ENCODE measurements at places on chromosomes 3 and 15. TPM values are rescaled to one million over a fixed set of nuclear protein-coding genes. Genes with fewer than 3 reads are reported as not detected.
A peak's percentile ranks its signal among the peaks of the same experiment; 100 is the strongest.

The SLC24A5 gene
- total RNA-seq: not detected

GRCh38 chr3:76061654-76062053, 276.3 kb upstream of the ZNF717 start:
- H3K36me3 ChIP-seq: no peaks in the 10 kb centered on the region
- no peak overlapping the region for H3K27ac ChIP-seq
- no peaks in the 10 kb centered on the region for H3K4me1 ChIP-seq
- DNase-seq: no peak

DNA sequence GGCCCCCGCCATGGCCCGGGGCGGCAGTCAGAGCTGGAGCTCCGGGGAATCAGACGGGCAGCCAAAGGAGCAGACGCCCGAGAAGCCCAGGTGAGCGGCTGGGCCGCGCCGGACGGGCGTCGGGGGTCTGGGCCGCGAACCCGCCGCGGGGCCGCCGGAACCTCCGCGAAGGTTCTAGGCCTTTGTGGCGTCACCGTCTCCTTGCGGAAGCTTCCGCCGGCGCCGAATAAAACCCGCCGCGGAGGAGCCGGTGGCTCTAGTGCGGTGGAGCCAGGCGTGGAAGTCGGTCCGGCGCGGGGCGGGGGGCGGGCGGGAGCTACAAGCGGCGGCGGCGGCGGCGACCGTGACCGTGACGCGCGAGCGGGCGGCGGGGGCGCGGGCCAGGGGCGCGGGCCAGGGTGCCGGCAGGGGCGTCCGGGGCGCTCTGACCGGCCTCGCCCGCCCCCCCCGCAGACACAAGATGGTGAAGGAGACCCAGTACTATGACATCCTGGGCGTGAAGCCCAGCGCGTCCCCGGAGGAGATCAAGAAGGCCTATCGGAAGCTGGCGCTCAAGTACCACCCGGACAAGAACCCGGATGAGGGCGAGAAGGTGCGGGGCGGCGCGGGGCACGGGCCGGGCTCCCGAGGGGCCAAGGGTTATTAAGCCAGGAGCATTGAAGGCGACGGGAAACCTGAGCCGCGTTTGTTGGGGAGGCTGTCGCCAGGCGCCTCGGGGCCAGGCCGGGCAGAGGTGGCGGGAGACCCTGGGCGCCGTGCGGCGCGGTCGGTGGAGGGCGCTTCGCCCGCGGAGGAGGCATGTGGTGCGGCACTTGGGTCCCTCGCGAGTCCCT, at the start of gene DNAJA4:
DNAJA4 (plus strand) TSS at position 259 of the 833 bp plus-strand sequence; CDS start at position 461, 202 bp downstream.
- peak; percentile 40 for DNase-seq
- peak within 1 kb of the TSS; percentile 59 for H3K4me3 ChIP-seq
- no peaks in the 10 kb centered on the region for H3K36me3 ChIP-seq
- H3K27ac ChIP-seq: peak within 1 kb of the TSS; percentile 48
- H3K27me3 ChIP-seq: no peaks in the 10 kb centered on the region

- H3K4me1 ChIP-seq: no peaks in the 10 kb centered on the region
- no peak overlapping the region for H3K27ac ChIP-seq
- H3K4me3 ChIP-seq: no peak overlapping the region
- H3K27me3 ChIP-seq: no peaks in the 10 kb centered on the region
These were observed 375.6 kb upstream of the TPRG1 start for GRCh38 chr3:188796122-188796631.

The PAK6 gene
- 5.4 TPM for total RNA-seq

GRCh38 chr3:48623851-48624547, 2.4 kb upstream of the TMEM89 start:
- H3K4me1 ChIP-seq: no peaks in the 10 kb centered on the region
- no peaks in the 10 kb centered on the region for H3K36me3 ChIP-seq
- H3K27ac ChIP-seq: no peak overlapping the region
- DNase-seq: no peak

DNA sequence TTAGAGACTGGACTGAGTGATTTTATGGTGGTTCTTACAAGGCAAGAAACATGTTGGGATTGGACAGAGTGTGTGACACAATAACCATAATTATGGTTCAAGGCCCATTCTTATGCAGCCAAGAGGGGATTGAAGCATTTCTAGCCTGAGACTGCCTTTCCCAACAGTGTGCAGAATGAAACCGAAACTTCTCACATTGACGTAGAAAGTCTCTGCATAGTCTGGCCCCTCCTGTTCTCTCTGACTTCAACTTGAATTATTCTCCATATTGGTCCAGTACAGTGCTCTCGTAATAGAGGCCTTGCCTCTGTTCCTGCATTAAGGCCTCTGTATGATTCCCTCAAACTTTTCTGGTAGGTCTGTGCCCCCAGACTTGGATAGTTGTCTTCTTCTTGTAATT, 138.3 kb downstream of the DIPK2A start:
- H3K4me3 ChIP-seq: no peak overlapping the region
- DNase-seq: no peak
- no peaks in the 10 kb centered on the region for H3K36me3 ChIP-seq
- no peak overlapping the region for H3K27ac ChIP-seq
- no peaks in the 10 kb centered on the region for H3K27me3 ChIP-seq
- no peaks in the 10 kb centered on the region for H3K4me1 ChIP-seq

GRCh38 chr3:72353236-72354128, 494.8 kb downstream of the SHQ1 start:
- DNase-seq: no peak
- H3K36me3 ChIP-seq: no peaks in the 10 kb centered on the region
- no peaks in the 10 kb centered on the region for H3K27me3 ChIP-seq
- H3K27ac ChIP-seq: no peak overlapping the region

- DNase-seq: no peak
- H3K27me3 ChIP-seq: no peaks in the 10 kb centered on the region
- H3K4me1 ChIP-seq: peaks cover 9% of the 10 kb centered on the region
- peak overlapping the region; percentile 56 for H3K27ac ChIP-seq
- no peaks in the 10 kb centered on the region for H3K36me3 ChIP-seq
These were observed 87.8 kb downstream of the NCEH1 start for GRCh38 chr3:172622916-172623700.

DNA sequence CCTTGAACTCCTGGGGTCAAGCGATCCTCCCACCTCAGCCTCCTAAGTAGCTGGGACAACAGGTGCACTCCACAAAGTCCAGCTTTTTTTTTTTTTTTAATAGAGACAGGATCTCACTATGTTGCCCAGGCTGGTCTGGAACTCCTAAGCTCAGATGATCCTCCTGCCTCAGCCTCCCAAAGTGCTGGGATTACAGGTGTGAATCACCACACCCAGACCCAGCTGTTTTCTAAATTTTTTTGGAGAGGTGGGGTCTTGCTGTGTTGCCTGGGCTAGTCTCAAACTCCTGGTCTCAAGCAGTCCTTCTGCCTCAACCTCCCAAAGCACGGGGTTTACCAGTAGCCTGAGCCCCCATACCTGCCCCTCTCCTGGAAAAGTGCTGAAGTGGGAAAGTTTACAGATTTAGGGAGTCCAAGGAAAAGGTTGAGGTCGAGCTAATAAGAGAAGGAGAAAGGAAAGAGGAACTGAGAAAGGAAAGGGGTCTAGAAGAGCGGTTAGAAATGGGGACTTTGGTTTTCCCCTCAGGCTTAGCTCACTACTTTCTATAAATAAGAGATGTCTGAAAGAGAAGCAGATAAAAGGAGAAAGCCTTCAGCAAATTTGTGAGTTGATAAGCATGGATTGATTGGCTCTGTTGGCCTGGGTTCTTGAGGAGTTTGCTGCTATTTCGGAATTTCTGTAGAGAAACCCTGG, 23.6 kb downstream of the UBE2E1 start:
- DNase-seq: no peak
- no peaks in the 10 kb centered on the region for H3K36me3 ChIP-seq
- no peak overlapping the region for H3K4me3 ChIP-seq
- H3K27me3 ChIP-seq: no peaks in the 10 kb centered on the region
- no peak overlapping the region for H3K27ac ChIP-seq

DNA sequence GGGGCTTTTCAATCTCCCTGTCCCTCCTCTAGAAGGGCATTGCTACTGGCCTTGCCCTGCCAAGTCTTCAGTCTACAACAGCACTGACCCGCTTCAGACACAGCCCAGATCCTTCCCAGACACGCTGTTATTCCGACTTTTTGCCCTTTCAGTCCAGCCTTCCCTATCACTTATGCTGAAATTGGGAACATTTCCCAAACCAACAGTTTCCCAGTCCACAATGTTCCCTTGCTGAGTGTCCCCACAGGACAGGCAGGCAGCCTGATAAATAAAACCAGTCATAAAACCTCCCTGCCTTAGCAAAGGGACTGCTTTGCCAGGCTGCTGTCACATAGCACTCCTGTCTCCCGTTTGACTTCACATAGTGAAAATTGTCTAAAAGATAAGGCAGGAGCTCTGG, 43.5 kb downstream of the GOLGA6L2 start:
- no peak overlapping the region for H3K4me3 ChIP-seq
- H3K4me1 ChIP-seq: no peaks in the 10 kb centered on the region
- H3K27me3 ChIP-seq: no peaks in the 10 kb centered on the region

GRCh38 chr3:31948280-31948679, 32.8 kb downstream of the OSBPL10 start:
- H3K27me3 ChIP-seq: no peaks in the 10 kb centered on the region
- no peaks in the 10 kb centered on the region for H3K36me3 ChIP-seq
- DNase-seq: no peak

- H3K4me1 ChIP-seq: peaks cover 11% of the 10 kb centered on the region
- no peak for DNase-seq
- no peaks in the 10 kb centered on the region for H3K36me3 ChIP-seq
- no peaks in the 10 kb centered on the region for H3K27me3 ChIP-seq
- H3K27ac ChIP-seq: no peak overlapping the region
These were observed 161.5 kb downstream of the TBC1D5 start for GRCh38 chr3:17580901-17581300.

DNA sequence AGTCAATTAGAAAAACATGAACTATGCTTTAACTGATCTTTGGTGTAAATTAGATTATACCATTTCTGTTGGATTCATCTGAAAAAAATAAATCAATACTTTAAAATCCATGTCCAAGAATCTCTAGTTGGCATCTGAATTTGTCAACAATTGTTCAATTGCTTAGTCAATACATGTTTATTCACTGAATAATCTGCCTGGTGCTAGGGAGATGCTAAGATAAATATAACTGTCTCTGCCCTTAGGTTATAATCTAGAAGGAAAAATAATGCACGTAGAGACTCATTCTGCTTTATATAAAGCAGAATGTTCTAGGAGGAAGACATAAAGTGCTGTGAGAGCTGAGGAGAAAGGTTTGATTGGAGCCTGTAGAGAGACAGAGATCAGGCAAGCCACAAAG, 537.2 kb upstream of the IL12A start:
- H3K27me3 ChIP-seq: no peaks in the 10 kb centered on the region
- no peaks in the 10 kb centered on the region for H3K4me1 ChIP-seq
- DNase-seq: no peak

DNA sequence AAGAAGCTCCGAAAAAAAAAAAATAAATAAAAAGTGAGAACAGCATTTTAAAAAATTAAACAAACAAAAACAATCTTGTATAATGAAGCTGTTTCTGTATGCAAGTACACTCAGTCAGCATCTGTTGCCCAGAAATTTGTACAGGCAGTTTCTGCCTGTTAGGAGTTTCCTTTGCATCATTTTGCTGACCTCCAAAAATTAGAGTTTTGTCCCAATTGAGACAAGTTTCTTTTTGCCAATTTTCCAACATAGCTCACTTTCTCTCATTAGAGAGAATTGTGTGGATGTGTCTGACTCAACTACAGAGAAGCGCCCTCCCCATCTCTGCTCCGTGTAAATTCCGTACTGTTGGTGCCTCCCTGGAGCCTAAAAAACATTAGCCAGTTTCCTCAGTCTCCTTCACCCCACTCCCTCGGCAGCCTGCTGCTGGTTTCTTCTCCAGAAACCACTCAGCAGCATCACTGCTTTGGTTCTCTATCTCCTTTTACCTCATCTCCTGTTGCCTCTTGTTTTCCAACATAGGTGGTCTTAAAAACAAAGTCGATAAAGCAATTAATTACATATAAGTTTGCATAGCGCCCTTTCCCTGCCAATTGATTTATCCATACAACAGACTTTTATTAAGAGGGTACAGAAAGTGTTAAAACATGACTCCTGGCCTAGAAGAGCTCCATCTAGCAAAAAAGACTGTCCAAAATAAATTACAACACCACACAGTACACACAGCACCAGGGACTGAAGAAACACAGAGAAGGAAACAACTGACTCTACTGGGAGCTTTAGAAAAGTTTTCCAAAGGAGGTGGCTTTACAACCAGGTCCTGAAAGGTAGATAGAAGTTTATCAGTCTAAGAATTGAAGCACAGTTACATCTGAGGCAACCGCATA, 286.7 kb downstream of the SHOX2 start:
- no peak for DNase-seq
- no peak overlapping the region for H3K27ac ChIP-seq
- H3K36me3 ChIP-seq: no peaks in the 10 kb centered on the region
- no peak overlapping the region for H3K4me3 ChIP-seq
- no peaks in the 10 kb centered on the region for H3K27me3 ChIP-seq

DNA sequence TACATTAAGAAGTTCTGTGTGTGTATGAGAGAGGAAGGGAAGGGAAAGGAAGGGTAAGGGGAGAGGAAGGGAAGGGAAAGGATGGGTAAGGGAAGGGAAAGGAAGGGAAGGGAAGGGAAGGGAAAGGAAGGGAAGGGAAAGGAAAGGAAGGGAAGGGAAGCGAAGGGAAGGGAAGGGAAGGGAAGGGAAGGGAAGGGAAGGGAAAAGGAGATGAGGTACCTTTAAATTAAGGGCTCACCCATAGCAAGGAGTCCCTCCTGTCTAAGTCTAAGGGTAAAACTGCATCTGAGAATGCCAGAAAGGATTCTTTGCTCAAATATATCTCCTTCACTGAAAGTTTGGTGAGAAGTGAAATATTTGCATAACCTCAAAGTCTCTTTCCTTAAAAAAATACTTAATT, 572.1 kb upstream of the ADAMTS9 start:
- DNase-seq: no peak
- no peaks in the 10 kb centered on the region for H3K36me3 ChIP-seq
- H3K4me1 ChIP-seq: no peaks in the 10 kb centered on the region
- H3K4me3 ChIP-seq: no peak overlapping the region
- no peaks in the 10 kb centered on the region for H3K27me3 ChIP-seq

The CPN2 gene
- total RNA-seq: not detected

DNA sequence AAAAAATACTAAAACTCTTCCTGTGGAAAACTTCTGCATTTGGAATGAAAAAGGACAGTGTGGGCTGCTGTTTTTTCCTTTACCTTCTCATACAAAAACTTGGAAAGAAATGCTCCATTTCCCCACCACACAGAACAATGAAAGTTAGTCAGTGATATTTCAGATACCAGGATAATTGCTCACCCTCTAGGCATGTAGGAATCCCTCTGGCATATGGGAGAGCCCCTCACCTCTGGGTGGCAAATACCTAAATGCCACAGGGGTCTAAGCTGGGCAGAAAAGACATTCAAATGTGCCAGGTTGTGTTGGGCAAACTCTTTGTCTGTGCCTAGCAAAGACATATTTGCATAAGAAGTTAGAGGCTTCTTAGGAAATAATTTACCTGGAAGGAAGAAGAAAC, 560.3 kb upstream of the NR2F2 start:
- no peak overlapping the region for H3K27ac ChIP-seq
- H3K27me3 ChIP-seq: no peaks in the 10 kb centered on the region
- no peak for DNase-seq
- H3K4me3 ChIP-seq: no peak overlapping the region

The SI gene
- total RNA-seq: not detected

DNA sequence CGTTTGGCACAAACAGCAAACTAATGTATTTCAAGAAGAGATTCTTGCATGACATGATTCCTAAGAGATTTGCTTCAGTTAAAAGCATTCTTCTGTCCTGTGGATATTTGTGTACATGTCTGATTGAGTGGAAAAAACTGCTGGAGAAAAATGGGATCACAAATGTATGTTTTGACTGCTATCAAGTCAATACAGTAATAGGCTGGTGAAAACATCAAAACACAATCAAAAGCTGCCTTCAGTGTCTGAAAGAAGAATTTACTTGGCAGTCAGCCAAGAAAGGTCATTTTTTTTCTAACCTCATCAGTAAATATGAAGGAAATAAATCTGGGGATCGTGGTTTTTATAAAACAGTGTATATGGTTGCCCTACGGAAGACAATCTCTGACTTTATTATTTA, 1214.8 kb downstream of the NSUN3 start:
- H3K27me3 ChIP-seq: no peaks in the 10 kb centered on the region
- DNase-seq: no peak
- no peaks in the 10 kb centered on the region for H3K4me1 ChIP-seq
- H3K36me3 ChIP-seq: no peaks in the 10 kb centered on the region

The GPR15 gene
- total RNA-seq: not detected
